ENCODE measurements at places on chromosomes 7 and 10.

- DNase-seq, result no peak
Measured at GRCh38 chr7:106829496-106829895, 35.6 kb upstream of the PIK3CG start.

GRCh38 chr10:61986382-61986781 is 84.9 kb downstream of the ARID5B start:
- DNase-seq, result no peak

- DNase-seq, result no peak
Measured at GRCh38 chr7:141355032-141355431, 196.2 kb upstream of the AGK start.

- no peak for DNase-seq
Measured at GRCh38 chr10:69828144-69828870, 26.6 kb downstream of the COL13A1 start.

DNA sequence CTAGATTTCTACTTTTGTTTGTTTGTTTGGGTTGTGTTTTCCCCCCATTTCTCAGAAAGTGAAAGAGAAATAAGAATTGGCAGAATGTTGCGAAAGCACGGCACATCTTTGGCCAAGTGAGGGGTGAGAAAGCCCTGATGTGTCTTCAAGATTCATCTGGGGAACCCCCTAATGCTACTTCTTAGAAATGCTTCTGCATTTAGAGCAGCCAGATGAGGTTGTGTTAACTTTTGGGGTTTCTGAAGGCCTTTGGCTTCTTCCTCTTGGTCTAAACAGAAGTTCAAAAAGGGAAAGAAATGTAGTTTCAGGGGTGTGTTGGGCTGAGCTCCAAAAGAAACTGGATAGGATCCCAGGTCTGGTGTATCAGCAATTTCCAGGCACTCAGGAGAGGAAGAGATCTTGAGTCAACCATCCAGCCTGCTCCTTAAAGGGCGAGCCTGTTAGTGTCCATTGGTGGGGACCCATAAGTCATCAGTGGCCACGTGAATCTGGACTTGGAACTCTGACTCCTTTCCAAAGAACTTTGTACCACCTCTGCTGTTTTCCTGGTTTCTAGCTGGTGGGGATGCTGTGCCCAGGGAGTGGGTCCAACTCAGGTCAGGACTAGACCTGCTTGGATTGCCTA is 6.5 kb downstream of the DUSP5 start:
- no peak for DNase-seq

- no peak for DNase-seq
Measured at GRCh38 chr10:21934307-21934706, 69.2 kb downstream of the DNAJC1 start.

- peak; percentile 64 for DNase-seq
Measured at GRCh38 chr7:55641273-55641691, 69.0 kb upstream of the VOPP1 start.

GRCh38 chr7:43076189-43076605 is 36.2 kb upstream of the HECW1 start:
- no peak for DNase-seq

DNA sequence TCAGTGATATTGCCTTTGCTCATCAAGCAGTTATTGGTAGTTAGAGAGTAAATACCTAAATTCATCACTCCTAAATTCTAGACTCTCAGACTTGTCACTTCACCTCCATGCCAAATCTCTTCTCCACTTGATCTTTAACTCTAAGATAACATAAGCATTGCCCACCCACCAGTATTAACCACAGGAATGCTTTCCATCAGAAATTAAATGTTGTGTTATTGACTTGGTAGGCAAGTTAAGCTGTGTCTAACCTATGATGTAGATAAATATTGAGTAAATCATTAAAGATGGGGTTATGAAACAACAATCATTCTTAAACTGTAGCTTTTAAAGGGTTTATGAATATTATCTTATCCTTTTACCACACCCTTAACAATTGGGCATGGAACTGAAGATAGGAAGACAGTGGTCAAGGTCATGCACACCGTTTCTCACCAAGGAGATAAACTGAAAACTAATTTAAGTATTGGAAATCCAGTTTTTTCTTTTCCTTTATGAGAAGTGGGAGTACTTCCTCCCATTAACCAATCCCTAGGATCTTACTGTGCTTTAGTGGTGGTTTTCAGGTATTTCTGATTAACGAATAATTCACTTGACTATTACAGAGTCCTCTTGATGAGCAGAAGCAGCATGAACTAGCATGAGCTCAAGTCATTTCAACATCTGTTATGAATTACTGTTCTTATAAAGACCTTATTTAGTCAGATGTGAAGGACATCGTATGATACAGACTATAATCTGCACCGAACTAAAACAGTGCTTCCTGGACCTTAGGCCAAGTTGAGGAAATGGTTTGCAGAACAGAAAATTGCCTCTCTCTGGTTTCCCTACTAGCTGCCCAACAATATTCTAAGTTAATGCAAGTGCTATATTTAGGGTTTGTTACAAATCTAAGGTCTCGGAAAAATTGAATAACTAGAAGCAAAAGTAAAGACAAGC is 142.0 kb downstream of the LCOR start:
- DNase-seq, result no peak

GRCh38 chr7:153087498-153087897 is 327.9 kb downstream of the ACTR3B start:
- DNase-seq, result no peak

DNA sequence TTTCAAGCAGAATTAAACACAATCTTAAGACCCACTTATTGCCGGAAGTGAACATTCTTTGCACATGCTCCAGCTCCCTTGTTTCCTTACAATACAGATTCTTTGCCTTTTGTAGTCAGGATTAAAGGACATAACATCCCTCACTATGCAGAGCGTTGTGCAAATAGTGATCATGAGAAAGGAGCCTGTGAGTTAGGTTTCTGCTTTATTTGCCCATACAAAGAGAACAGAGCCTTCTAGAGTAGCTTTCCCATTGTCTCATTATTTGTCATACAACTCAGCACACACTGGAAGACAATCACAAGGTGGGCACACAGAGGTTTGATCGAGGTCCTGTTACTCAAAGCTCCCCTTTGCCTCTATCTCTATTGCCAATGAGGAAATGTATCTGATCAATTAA is 48.2 kb upstream of the WDR11 start:
- DNase-seq, result no peak

DNA sequence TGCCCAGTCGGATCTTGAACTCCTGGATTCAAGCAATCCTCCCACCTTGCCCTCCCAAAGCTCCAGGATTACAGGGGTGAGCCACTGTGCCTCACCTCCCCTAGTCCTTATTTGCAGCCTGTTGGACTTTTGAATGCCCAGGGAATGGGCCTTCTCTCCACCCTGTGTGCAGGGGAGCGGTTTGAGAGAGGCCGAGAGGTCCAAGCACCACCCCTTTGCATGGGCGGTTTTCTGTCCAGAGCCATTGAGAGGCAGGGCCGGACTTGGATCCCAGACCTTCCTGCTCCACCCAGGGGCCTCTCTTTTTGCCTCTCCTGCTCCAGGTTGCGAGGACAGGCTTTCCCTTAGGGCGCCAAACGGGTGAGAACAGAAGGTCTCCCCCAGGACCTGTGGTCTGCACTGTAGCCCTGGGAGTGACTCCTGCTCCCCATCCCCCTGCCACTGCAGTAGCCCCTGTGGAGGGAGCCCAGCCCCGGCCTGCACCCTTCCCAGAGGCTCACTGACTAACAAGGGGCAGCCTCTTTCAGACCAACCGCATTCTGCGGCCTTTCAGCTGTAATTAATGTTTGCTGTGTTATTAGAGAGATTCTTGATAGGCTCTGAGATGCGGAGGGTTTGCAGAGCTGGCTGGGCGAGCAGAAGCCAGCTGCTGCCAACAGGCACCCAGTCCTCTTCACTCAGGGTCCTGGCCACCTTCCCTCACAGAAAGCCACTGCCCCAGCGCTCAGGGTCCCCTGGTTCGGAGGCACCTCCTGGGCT is 57.9 kb downstream of the ELFN1 start:
- no peak for DNase-seq

DNA sequence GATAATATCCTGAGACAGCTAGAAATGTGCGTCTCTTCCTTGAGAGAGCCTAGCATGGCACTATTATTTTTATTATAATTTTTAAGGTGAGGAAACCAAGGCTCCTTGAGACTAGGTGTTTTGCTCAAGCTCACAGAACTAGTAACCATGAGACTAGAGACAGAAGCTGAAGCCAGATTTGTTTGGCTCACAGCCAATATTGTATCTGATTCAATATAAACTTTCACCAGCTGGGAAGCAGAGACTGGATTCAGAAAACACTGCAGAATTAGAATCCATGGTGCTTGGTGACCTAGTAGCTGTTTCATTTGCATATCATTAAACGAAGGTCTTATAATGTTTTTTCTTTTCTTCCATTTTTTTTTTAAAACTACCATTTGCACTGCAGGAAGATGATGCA is 64.4 kb downstream of the DNAJB9 start:
- no peak for DNase-seq

- no peak for DNase-seq
Measured at GRCh38 chr7:150346922-150347321, 5.5 kb upstream of the RARRES2 start.

DNA sequence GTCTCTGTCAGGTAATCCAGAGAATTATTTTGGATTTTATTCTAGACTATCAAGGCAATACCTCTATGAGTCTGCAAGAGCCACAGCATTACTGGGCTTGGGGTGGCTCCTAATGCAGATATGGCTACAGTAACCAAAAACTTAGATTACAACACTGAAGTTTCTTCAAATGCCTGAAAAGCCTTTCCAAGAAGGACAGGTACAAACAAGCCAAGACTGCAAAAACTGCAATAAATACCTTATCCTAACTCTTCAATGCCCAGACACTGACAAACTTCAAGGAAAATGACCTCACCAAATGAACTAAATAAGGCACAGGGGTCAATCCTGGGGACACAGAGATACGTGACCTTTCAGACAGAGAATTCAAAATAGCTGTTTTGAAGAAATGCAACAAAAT is 82.0 kb downstream of the TES start:
- no peak for DNase-seq

DNA sequence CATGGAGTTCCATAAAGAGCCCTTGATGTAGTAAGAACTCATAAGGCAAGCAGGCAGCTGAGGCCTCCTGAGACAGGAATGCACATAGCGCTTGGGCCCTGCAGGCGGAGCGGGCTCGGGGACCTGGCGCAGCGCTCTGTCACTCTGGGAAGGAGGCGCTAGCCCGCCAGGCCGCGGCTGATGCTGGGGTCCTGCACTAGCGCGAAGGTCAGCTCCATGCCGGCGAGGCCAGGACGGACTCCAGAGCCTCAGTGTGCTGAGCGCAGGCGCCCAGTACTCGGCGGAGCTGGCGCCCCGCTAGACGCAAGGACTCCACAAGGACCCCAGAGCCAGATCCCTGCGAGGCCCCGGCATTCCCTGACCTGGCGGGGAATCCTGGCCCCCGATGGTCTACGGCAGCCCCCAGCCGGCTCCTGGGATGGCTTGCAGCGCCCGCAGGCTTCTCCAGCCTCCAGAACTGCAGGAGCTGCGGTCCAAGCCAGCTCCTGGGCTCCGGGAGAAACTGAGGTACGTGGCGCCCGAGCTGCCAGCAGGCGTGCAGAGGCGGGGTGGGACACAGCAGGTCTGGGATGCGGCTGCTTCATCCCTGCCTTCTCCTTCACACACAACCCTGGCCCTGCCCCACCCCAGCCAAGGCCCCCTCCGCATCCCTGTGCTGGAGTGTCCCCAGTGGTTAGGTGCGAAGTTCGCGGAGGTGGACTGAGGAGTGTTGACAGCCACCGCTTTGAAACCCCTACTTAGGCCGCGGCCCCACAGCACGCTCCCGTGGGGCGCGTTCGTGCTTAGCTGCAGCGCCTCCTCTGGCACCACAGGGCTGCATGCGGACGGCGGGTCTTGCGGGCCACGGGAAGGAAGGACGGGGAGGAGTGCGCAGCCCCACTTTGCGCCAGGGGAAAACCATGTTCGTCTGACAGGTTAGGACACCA is 761.5 kb upstream of the POM121L12 start:
- DNase-seq, result no peak

DNA sequence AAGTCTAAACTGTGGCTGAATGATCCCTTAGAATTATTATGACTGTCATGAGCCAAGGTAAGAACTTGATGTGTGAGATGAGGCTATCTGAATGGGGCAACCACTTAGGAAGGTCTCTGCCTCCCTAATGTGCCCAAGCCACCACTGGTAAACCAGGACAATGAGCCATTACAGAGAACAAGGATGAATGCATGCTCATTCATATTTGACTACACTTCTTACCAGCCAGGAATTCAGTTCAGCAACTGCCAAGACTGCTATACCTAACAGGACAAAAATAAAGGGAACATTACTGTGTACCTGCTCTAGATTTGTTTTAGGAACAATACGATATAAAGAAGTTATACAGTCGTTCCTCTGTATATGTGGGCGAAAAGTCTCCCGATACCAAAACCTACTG is 23.0 kb downstream of the MPP7 start:
- DNase-seq, result no peak

DNA sequence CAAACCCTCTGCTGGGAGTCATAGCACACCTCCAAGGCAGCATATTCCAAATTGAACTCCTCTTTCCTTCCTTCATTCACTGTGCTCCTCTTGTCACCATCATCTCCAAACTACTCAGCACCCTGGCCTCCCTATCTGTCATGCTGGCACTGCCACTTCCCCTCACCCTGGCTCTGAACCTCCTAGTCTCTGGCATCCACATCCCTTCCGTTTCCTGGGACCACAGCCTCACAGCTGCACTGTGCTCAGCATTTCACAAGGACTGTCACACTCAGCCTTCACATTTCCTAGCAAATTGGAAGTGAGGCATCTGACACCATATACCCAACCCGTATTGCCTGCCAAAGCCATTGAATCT is 124.7 kb downstream of the WDR11 start:
- DNase-seq, result no peak

GRCh38 chr10:129810-130209 is 5.4 kb upstream of the ZMYND11 start:
- no peak for DNase-seq

DNA sequence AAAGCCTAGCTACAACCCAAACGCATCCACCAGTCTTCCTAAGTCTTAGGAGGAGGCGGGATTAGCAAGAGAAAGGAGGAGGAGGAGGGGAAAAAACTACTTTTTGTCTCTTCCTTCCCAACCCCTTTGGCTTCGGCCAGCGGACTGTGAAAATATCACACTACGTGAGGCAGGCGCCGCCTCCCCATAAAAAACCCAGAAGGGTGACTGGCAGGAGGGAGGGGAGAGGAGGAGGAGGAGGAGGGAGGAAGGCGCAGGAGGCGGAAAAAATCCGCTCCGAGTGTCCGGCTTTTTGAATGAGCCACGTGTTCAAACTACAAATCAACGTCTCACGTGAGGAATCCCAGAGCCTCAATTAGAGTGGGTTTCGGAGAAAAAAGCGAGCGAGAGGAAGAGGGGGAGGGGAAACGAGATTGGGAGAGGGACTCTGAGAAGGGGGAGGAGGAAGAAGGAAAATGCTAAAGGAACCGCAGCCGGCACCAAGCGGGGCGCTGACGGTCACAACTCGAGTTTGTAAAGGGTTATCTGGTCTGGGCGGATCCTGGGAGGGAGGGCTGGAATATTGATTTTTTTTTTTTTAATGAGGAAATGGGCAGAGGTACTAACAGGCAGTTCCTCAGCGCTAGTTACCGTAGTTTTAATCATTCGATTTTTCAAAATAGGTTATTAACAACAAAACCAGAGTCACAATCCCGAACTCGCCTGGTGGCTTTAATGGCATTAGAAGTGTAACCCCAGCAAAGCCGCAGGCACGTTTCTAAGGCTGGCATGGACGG is at the start of gene IGF2BP3:
Gene IGF2BP3 (minus strand): TSS at position 162 of the 776 bp plus-strand sequence. CDS start 381 bp downstream, outside the sequence.
- DNase-seq, result peak; percentile 81

GRCh38 chr10:20888620-20889330 is 8.3 kb downstream of the NEBL start:
- DNase-seq, result no peak

GRCh38 chr10:108521827-108522492 is 1357.5 kb upstream of the SORCS1 start:
- DNase-seq, result no peak

GRCh38 chr7:95055295-95055694 is 147.9 kb downstream of the PPP1R9A start:
- no peak for DNase-seq

GRCh38 chr7:134589491-134589941 is 40.6 kb downstream of the AKR1B15 start:
- DNase-seq, result no peak
